ENCODE measurements at places on chromosomes 7 and 10. TPM values are rescaled to one million over a fixed set of nuclear protein-coding genes. Genes with fewer than 3 reads are reported as not detected.

DNA sequence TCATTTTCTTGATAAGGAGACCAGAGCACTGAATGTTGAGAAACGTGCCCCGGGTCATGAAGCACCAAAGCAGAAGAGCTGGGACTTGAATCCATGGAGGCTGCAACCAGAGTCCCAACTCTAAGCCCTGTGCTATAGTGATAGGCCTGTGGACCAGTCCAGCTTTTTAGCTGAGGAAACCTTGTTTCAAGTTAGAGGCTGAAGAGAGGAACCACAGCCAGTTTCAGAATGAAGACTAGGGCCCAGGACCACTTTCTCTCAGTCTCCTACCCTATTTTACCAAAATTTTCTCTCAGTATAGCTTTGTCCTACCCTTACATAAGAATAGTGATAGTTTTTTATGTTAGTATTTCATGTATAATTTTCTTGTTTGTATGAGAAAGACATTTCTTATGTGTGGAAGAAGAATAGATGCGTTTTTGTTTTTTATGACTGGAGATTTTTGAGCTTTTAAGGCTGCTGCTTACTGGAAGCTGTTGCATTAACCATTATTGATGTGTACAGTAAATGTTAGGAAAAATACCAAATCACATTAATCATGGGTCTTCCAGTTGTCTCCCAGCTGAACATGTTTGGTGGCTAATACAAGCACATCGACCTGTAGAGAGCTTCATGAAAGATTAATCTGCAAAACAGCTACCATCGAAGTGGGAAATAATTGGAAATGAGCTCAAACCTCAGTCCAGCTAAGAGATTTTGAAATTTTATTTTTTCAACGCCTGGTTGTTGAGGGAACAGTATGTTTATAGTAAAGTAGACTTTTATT, 45.0 kb upstream of the CSTF2T start:
- no peak for DNase-seq

DNA sequence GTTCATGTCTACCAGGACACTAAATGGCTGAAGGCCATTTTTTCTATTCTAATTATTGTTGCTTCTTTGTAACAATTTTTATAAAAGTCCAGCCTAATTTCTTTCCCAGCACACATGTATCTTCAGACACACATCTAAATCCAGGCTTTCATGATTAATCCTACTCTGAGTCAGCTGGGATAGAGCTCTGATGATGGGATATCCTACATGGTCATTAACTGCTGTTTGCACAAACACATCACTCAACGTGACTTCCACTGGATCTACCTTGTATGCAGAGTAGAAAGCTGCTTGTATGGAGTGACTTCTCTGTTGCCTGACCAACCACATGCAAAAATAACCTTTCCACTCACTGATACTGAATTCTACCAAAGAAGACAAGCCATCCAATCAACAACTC, 260.9 kb downstream of the AHR start:
- no peak for DNase-seq

GRCh38 chr10:131157899-131158298, 153.6 kb downstream of the TCERG1L start:
- DNase-seq: no peak

Gene GALNT17
- 22.5 TPM for polyA plus RNA-seq
